Anterior cingulate cortex (tissue), 58 donors: ENCODE measurements at places on chromosomes 11 and 22.
A peak's percentile ranks its signal among the peaks of the same experiment; 100 is the strongest.

DNA sequence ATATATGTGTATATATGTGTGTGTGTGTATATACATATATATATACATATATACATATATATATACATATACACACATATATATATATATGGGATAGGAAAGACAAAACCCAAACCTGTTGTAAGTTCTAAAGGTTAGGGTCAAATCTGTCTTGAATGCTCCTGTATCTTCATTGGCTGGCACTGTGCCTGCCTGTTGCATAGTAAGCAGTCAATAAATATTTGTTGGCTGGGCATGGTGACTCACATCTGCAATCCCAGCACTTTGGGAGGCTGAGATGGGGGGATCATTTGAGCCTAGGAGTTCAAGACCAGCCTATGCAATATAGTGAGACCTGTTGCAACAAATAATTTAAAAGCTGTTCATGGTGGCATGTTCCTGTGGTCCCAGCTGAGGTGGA, 205.4 kb downstream of the DBX1 start:
- no peak for DNase-seq

GRCh38 chr22:50400406-50400805, 57.3 kb downstream of the PPP6R2 start:
- DNase-seq = no peak

DNA sequence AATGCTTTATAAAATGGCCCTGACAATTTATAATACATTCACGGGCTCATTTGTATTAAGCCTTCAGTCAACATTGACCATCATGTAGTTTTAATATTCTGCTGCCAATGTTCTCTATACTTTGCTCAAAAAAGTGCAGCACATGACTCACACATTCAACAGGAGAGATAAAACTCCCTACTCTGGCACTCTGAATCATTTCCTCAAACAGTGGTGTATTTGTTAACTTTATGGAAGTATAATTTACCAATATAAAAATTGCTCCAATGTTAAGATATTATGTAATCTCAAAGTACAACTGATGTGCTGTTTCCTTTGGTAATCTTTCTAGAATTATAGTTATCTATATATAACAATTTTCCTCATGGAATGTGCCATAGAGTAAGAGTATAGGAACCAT, 39.9 kb downstream of the MAML2 start:
- no peak for DNase-seq

DNA sequence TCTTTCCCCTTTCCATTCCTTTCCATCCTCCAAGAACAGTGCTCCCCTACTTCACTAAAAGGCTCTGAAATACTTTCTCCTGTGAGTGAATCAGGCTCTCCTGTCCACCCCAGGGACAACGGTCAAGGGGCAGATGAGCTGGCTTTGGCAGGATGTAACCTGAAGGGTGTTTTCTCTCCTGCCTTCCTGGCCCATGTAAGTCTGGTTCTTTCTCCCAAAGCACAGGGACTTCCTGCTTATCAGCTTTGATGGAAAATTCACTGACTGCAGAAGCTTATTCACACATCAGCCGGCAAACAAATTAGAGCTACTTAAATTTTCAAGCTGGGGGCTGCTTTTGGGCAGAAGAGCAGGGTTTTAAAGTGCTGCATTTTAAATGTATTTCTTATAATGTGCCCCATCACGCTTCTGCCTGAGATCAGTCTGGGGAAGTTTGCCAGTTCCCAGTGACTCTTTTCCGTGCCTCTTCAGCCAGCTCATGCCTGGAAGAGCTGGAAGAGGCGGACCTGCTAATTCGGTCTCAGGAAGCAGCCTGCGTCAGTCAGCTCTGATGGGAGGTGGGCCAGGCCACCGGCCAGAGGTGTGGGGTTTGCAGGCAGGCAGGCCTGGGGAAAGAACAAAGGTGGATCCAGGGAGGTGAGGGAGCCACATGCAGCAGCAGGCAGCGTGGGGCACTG, 140.4 kb upstream of the TBCEL start:
- peak; percentile 27 for DNase-seq
